Activated CD4-positive, alpha-beta T cell treated with anti-CD3 and anti-CD28 coated beads, Interleukin-2, amount 10 ng/mL, durations not matched to agents 7 days and 5 days (primary cell): ENCODE measurements at places on chromosomes 16 and 17. TPM values are rescaled to one million over a fixed set of nuclear protein-coding genes. Genes with fewer than 3 reads are reported as not detected.

GRCh38 chr16:17463335-17463734 is 7.4 kb downstream of the XYLT1 start:
- no peaks in the 10 kb centered on the region for H3K27me3 ChIP-seq
- no peak for DNase-seq
- H3K4me3 ChIP-seq: no peak overlapping the region
- peaks cover 73% of the 10 kb centered on the region for H3K4me1 ChIP-seq

DNA sequence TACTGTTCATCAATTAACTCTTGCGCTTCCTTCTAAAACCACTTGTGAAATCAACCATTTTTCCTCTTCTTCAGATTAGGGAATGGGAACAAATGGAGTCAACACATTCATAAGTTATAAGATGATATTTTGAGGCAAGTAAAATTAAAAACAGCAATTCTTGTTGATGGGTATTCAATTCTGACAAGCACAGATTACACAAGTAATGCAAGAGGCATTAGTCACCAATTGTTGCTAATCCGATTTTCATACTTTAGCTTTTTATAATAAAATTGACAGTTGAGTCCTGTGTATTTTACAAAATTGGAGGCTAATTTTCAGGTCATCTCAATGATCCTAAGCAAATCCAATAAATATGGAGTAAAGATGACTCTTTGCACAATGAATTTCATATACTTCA is 918.4 kb upstream of the SOX9 start:
- H3K4me1 ChIP-seq: no peaks in the 10 kb centered on the region
- no peaks in the 10 kb centered on the region for H3K36me3 ChIP-seq
- no peak overlapping the region for H3K27ac ChIP-seq
- H3K4me3 ChIP-seq: no peak overlapping the region
- H3K27me3 ChIP-seq: no peaks in the 10 kb centered on the region

- peaks cover 15% of the 10 kb centered on the region for H3K4me1 ChIP-seq
- H3K27me3 ChIP-seq: peaks cover 10% of the 10 kb centered on the region
- no peak for DNase-seq
- H3K27ac ChIP-seq: no peak overlapping the region
Observed at GRCh38 chr17:73141411-73141810, 23.4 kb upstream of the SSTR2 start.

DNA sequence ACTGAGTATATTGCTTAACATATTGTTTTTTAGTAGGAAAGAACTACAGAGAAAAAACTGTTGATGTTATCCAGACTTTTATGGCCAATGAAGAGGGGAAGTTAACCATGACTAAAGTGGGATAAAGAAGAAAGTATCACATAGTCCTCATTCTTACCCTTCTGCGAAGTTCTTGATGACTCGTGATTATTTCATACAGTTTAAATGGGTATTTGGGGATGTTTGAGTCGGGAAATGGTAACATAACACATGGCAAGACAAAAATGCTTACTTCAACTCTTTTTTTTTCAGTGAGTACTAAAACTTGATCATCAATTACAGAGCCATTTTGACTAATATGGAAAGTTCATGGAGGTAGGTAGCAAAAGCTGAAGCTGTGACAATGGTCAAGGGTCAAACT is 4.9 kb downstream of the POLG2 start:
- H3K27me3 ChIP-seq: no peaks in the 10 kb centered on the region
- H3K4me1 ChIP-seq: peaks cover 37% of the 10 kb centered on the region
- H3K27ac ChIP-seq: no peak overlapping the region
- H3K4me3 ChIP-seq: no peak overlapping the region
- peaks cover 42% of the 10 kb centered on the region for H3K36me3 ChIP-seq
- DNase-seq: no peak

GRCh38 chr16:17457513-17457912 is 13.2 kb downstream of the XYLT1 start:
- H3K4me3 ChIP-seq: no peak overlapping the region
- no peaks in the 10 kb centered on the region for H3K27me3 ChIP-seq
- no peak overlapping the region for H3K27ac ChIP-seq
- DNase-seq: no peak

Gene TBC1D16
- total RNA-seq: 1.2 TPM

Gene DYNLRB2
- 0.62 TPM for total RNA-seq

Gene CXCL16
- 1.6 TPM for total RNA-seq

Gene GRN
- 61.1 TPM for total RNA-seq

Gene TBC1D3
- not detected for total RNA-seq

Gene KRT33B
- not detected for total RNA-seq
